Suppressor macrophage treated with lipopolysaccharide for 1 hour (primary cell): ENCODE measurements at places on chromosomes 6 and 20.

DNA sequence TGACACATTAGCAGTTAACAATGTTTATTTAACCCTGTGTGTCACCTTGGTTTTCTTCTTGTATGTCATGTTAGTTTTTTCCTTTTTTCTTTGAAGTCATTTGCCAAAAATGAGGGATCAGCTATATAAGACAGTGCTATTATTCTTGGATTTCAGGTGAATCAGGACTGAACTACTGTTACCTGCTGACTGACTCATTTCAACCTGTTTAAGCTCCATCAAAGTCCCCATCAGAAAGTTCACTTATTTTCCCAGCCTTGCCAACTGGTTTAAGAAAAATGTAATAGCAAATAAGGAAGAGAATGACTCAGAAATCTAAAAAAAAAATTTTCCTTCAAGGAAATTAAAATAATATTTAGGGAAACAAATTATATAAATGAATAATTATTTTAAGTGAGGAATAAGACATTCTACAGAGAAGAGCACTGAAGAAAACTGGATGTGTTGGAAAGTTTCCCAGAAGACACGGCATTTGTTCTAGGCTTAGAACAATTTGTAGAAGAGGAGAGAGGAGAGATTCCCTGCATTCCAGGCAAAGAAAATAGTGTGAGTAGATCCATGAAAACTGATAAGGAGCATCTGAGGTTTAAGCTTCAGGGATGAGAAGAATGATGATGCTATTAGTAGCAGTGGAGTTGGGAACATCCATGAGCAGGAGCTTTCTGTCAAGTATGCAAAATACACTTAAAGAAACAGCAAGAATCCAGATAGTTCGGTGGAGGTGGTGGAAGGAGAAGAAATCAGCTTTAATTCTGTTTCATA lies 84.9 kb upstream of the SIM1 start:
- no peak for DNase-seq

DNA sequence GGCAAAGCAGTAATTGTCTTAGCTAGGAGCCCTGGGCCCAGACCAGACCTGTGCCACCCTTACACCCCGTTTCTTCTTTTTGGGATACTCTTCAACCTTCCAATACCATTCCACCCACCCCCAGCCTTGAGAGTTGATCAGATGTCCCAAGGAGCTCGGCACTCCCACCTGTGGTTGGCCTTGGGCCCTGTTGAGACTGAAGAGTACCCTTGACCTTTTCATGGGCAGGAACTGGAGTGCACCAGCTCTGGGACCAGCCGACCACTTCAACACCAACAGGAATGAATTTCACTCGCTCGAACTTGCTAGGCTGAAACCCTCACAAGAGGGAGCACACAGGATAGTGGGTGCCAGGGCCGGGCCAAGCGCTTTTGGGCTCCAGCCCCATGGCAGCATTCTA lies 273.6 kb downstream of the PHACTR1 start:
- DNase-seq = no peak

GRCh38 chr20:371755-372542 lies 8.6 kb upstream of the TRIB3 start:
- DNase-seq = peak; percentile 79

DNA sequence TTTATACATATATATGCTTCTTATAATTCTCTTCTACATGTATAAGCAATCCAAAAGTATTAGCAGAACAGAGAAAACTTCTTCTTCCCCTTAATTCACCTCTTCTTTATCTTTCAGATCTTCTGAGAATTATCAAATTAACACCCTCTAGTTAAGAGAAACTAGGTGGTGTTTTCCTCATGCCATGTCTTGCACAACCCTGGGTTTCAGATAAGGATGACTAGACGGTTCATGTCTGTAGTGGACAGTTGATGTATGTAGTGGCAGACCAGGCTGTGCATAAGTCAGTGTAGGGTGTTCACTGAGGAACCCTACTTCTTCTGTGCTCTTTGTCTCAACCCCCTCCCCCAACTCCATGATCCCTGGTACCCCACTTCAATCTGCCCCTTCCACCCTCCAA lies 187.3 kb downstream of the SAMD5 start:
- no peak for DNase-seq

DNA sequence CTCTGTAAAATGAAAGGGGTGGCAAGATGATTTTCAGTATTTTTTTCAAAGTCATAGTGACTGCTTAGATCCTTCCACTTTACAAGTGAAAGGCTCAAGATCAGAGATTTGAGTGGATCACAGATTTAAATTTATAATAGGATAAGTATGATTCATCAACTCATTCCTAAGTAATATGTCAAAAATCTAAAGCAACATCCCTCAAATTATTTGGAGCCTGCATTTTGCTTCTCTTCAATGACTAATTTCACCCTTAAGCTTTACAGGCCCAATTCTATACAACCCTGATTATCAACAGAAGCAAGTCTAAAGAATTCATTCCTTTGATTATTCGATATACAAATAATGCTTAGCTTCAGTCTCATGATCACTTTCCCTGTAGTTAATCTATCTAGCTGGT lies 93.9 kb upstream of the HEY2 start:
- DNase-seq = no peak

- peak; percentile 57 for DNase-seq
Observed at GRCh38 chr20:31569163-31570020, 35.7 kb upstream of the ID1 start.

DNA sequence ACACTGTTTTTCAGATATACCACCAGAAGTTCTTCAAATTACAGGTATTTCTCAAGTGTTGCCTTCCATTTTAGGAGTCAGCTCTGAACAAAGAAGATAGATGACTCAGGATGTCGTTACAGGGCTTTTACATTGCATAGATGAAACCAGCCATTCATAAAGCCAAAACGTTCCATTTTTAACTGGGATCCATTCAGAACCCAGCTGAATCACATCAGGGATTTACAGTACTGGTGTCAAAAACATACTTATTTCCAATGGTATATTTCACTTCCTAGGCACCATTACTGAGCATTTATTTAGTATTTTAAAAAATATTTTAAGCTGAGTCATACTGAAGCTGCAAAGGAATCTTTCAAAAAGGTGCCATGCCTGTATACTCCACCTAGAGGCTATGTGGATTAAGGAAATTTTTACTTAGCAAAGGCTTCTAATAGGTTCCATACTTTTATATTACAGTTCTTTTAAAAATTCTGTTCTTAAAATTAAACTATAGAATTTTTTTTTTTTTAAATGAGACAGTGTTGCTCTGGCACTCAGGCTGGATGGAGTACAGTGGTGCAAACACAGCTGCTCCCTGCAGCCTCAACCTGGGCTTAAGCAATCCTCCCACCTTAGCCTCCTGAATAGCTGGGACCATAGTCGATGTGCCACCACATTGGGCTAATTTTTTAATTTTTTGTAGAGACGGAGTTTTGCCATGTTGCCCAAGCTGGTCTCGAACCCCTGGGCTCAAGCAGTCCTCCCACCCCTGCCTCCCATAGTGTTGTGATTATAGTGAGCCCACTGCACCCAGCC lies 2.6 kb downstream of the ASF1A start:
- DNase-seq = peak; percentile 24

DNA sequence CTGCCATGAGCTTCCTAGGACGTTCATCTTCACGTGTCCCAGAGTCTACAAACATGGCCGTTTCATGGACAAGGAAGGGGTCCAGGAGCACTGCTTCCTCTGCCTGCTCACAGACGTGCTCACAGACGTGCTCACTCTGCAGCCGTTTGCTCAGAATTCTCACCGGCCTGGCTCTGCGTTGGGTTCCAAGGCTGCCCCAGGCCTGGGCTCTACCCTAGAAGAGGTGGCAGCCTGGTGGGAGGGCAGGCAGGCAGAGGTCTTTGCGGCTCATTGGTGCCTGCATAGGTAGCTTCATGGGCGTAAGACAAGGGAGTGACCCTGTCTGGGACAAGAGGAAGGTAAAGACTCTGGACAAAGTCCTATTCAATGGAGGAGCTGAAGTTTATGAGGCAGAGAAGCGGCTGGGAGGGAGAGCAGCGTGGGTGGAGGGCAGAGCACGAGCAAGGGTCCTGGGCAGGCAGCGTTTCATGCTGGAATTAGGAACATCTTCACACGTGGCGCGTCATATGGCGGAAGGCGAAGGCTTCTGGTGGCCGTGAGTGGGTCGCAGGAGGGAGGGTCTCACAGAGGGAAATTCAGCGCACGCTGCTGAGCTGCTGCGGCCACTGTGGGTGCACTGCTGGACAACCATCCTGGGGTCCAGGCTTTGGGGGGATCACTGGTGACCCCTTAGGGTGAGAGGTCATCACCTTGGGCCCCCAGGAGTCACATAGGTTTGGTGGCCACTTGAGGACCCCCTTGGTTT lies 138.2 kb downstream of the PHACTR3 start:
- DNase-seq = no peak

DNA sequence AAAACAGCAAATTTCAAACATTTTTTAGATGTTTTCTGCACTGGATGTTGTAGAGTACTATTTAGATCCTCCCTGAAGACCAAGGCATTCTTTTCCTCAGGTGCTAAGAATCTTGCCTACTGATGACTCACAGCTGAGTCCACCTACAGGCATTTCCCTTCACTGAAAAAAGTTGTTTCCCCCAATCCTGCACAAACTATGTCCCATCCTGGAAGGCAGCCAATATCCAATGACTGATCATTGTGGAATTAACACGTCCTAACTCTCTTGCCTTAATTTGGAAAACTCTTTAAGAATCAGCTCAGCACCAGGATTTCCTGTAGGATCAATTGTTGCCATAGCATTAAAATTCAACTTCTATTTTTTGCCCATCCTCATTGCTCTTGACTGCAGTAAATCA lies 268.4 kb upstream of the IRAK1BP1 start:
- no peak for DNase-seq

DNA sequence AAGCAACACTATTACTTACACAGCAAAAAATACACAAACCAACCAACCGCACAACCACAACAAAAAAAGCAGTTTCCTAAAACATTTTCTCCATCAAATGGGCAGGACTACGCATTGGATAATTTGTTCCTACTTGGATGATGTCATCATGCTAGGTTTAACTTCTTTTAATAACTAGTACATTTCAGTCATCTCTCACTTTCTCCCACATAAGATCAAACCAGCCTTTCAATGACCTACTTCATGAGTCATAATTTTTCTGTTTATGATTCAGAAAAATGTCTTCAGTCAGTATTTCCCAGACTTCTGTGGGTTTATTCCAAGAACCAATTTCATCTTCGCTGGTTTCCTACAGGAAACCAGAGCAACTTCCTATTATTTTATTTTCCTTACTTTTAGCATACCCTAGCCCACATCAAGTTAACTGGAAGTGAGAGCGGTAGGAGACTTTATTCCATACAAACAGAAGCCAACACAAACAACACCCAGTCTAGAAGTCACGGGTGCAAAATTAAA lies 134.2 kb downstream of the GMDS start:
- peak; percentile 41 for DNase-seq

DNA sequence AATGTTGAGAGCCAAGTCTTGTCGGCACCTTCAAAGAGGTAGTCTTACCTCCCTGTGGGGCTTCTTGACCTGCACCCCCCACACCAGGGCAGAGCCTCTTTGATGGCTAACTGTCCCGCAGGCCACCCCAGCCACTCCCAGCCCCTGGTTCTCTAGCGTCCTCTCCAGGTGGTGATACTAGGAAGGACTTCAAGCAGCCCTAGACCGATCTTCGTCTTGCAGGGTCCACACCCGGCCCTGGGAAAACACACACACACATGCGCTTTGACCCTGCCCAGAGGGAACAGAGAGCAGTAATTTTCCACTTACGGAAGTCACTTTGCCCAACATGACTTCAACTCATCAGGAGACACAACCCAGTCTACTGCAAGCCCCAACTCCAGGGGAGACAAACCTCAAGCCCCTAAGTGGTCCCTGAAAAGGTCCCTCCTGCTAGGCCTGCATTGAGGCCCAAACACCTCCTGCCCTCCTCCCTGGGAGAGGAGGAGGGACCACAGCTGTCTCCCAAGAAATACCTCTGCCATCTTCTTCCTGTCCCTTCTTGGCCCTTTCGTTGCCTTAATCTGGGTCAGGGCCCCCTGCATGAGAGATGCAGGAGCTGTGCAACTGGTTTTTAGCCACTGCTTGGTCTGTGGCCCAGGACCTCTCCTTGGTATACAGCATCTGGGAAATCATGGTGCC lies 2.9 kb upstream of the BPIFB1 start:
- DNase-seq = no peak

GRCh38 chr6:100412872-100413271 lies 51.8 kb downstream of the SIM1 start:
- no peak for DNase-seq
